Karpas-422 (cell line): ENCODE measurements at places on chromosomes 13 and 19. TPM values are rescaled to one million over a fixed set of nuclear protein-coding genes. Genes with fewer than 3 reads are reported as not detected.

Gene ERVK3-1
- 94.2 and 129 TPM in 2 replicates for total RNA-seq

Gene ELAVL3
- total RNA-seq, result not detected in 2 replicates

Gene SRRM5
- not detected in 2 replicates for total RNA-seq

Gene SHISA7
- not detected in 2 replicates for total RNA-seq

Gene TMEM150B
- total RNA-seq, result 0.61 TPM in 1 of 2 replicates, not detected in the other

Gene LILRB5
- total RNA-seq, result not detected in 2 replicates

Gene ZNF823
- total RNA-seq, result 5.9 and 8.8 TPM in 2 replicates

Gene C19orf18
- 0.56 and 1.4 TPM in 2 replicates for total RNA-seq

Gene SPRED3
- total RNA-seq, result 0.07 and 0.11 TPM in 2 replicates

Gene TTYH1
- not detected in 2 replicates for total RNA-seq

Gene ZNF256
- total RNA-seq, result 0.75 and 3.8 TPM in 2 replicates

Gene SYT5
- not detected in 2 replicates for total RNA-seq

Gene SLC10A2
- not detected in 2 replicates for total RNA-seq

Gene PLIN4
- not detected in 2 replicates for total RNA-seq

Gene C13orf42
- total RNA-seq, result not detected in 2 replicates

Gene SEMA6B
- total RNA-seq, result not detected in 2 replicates

Gene LRRC63
- not detected in 2 replicates for total RNA-seq
